Right forelimb (tissue), 1 donor: ENCODE measurements at places on chromosomes 1 and 21.

DNA sequence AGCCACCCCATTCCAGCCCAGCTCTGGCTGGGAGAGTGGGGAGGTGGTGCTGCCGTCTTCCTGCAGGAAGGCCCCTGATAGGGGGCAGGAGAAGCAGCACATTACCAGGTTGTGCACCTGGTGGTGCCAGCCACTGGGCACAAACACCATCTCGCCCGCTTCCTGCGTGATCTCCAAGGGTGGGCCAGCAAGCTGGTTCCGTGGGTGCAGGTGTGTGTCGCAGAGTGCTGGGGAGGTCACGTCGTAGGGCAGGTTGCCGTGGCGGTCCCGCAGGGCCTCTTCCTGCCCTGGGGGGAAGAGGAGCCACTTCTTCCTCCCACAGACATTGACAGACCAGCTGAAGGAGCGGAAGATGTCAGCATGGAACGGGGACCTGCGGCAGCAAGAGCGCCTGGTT lies 1.8 kb downstream of the JMJD4 start:
- no peak for DNase-seq

- DNase-seq: no peak
Measured at GRCh38 chr1:40944326-40944725, 35.2 kb upstream of the CTPS1 start.

DNA sequence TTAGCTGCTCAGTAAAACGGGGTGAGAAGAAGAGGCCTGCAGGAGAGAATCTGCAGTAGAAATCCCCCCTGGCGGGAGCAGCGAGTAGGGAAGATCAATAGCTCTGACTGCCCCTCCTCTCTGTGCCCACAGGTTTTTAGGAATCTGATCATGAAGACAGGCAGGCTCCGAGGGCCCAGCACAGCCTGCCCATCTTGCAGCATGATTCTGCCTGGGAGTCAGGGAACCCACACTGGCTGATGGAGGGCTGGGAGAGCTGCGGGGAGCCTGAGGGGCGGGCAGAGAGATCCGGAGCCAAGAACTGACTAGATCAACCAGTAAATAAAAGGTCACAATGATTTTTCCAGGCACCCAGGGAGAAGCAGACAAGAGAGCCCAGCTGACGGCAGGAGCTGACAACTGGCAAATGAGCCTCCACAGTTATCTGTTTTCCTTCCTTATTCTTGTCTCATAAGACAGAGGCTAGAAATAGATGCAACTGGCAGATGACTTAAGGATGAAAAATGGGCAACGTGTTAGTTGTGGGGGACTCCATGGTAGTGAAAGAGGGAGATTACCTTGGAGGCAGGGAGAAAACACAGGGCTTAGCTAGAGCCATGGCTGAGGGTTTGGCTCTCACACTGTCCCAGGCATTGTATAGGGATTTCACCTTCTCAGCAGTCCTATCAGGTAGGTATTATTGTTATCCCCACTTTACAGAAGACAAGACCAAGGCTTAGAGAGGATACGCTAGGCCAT lies 116.2 kb downstream of the PLXNA2 start:
- no peak for DNase-seq

DNA sequence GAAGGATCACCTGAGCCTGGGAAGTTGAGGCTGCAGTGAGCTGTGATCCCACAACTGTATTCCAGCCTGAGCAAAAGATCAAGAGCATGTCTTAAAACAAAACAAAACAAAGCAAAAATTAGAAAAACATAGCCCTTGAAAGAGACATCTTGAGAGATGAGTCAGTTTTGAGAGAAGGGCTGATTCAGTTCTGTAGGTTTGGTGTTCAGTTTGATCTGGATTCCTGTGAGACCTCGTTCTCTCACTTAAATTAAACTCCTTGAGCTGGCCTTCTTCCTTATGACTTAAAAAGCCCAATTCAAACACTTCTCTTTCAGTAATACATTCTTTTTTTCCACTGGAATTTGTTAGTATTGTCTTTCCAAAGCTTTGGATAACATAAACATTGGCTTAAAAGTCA lies 164.2 kb downstream of the NRIP1 start:
- DNase-seq: no peak

DNA sequence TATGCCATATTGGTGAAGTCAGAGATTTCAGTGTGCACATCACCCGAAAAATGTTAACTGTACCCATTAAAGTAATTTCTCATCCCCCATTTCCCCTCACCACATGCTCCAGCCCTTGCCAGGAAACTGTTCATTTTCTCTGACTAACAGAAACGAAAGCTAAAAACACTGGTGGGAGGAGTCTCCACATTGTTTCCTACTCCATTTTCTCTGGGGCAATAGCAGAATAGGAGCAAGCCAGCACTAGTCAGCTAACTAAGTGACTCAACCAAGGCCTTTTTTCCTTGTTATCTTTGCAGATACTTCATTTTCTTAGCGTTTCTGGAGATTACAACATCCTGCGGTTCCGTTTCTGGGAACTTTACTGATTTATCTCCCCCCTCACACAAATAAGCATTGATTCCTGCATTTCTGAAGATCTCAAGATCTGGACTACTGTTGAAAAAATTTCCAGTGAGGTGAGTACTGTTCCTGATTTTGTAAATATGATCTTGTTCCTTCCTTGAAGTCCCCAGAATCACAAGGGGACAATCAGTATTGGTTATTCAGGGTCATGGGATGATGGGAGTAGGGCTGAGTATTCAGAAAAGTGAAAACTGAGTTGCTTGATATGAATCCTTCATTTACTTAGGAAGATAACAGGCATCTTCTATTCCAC lies at the start of gene IFI16:
Gene IFI16, plus strand, starts transcription at position 204 of the 658 bp plus-strand sequence. CDS start 4,774 bp downstream, outside the sequence.
- no peak for DNase-seq

- DNase-seq: no peak
Measured at GRCh38 chr1:82226186-82226505, 425.4 kb downstream of the ADGRL2 start.

GRCh38 chr1:53526451-53527101 lies 67.4 kb downstream of the DMRTB1 start:
- peak; percentile 70 for DNase-seq

GRCh38 chr21:42411197-42411869 lies 7.6 kb downstream of the UBASH3A start:
- no peak for DNase-seq

GRCh38 chr1:38076038-38076437 lies 29.4 kb upstream of the POU3F1 start:
- peak; percentile 64 for DNase-seq

- no peak for DNase-seq
Measured at GRCh38 chr1:8680664-8681650, 136.5 kb downstream of the RERE start.
